Fibroblast of skin of left biceps (primary cell): ENCODE measurements at places on chromosomes 6 and 20.

GRCh38 chr6:134182528-134182927, 130.1 kb upstream of the SLC2A12 start:
- DNase-seq: no peak

DNA sequence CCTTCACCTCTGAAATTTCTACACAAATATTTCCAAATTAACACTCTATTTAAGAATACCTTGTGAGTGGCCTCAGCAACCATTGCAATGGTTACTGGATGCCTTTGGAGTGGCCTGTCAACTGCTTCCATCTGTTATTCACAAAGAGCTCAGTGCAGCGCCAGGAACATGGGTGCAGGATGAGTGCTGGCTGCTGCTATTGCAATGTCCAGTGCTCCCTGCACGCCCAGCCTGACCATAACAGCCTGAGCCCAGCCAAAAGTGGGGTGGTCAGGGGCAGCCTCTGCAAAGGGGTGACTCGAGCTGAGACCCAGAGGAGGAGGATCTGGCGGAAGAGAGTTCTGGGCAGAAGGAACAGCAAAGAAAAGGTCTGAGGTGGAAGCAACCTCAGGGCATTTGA, 18.4 kb downstream of the CASS4 start:
- no peak for DNase-seq

DNA sequence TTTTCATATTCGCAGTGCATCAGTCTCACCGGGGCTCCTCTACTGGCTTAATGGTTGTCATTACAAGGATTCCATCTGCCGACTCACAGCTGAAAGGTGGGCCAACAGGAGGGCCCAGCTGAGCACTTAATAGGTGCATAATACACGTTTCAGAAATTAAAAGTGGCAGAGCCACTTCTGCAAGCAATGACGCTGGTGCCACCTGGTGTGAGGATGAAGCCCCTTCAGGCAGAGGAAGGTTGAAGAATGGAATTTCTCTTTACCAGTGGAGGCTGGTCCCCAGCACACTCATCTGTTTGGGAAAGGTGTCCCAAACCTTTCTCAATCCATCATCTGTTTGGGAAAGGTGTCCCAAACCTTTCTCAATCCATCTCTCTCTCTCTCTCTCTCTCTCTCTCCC, 8.2 kb upstream of the STMND1 start:
- DNase-seq: no peak

DNA sequence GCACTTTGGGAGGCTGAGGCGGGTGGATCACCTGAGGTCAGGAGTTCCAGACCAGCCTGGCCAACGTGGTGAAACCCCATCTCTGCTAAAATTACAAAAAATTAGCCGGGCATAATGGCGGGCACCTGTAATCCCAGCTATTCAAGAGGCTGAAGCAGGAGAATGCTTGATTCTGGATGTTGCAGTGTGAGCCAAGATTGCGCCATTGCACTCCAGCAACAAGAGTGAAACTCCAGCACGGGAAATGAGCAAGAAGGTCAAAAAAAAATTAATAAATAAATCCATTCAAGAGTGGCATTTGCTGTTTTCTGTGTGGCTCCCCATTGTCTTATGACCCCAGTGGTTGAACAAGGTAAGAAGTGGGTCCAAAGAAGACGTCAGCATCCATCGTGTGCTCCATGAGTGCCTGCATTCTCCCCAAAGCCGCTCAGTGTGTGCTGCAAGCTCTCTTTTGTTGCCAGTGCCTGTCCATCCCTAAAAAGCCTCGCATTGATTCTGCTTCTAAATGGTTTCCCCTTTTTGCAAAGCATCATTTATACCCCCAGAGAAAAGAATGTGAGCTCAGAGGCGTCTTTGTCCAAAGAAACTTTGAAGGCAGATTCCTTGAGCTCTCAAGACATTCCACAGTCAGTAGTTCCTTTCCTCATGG, 38.8 kb upstream of the MAP3K4 start:
- no peak for DNase-seq

GRCh38 chr6:150745896-150746295, 119.6 kb upstream of the MTHFD1L start:
- DNase-seq: no peak

- peak; percentile 95 for DNase-seq
Measured at GRCh38 chr6:15504581-15505350, 158.1 kb downstream of the DTNBP1 start.

GRCh38 chr6:149393002-149393679, 6.9 kb upstream of the SUMO4 start:
- peak; percentile 24 for DNase-seq

DNA sequence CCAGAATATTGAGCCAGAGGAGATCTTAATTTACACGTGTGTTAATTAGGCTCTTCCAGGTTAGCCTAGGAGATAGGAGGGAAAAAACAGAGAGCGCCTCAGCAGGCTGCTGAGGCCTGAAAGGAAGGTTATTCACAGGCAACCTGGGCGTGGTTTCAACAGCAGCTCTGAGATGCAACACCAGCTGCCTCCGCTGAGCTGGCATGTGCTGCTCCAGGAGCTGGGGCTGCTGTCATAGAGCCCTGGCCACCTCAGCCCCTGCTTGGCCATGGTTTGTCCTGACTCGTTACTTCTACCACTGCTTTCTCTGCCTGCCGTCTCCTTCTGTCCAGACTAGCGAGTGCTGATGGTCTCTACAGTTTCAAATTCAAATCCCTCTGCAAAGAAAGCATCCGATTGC, 32.4 kb upstream of the RPP40 start:
- DNase-seq: no peak

DNA sequence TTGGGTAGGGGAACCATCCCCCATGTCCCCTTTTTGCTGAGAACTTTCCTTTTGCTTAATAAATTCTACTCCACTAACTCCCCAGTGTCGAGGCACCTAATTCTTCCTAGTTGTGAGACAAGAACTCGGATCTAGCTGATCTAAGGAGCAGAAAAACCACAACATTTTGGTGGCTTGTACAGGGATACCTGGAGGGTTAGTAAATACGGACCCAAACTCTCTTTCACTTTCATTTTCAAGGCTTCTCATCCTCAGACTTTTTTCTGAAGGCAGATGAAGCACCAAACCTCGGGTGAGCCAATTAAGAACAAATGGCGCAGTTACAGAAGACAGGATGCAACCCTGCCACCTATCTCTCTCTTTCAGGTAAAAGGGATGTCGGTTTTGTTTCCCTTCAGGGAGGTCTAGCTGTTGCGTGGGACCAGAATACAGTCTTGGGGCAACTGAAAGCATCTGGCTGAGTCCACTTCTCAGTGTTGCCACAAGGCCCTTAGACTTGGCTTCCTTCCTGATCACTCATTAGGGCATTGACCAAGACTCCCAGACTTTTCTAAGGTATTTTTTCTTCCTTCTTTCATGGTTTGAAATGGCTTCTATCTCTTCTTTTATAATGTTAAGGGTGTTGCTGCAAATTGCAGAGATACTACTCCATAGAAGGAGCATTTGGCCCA, 11.1 kb upstream of the HTR1B start:
- no peak for DNase-seq

- peak; percentile 60 for DNase-seq
Measured at GRCh38 chr6:4319981-4320683, 184.8 kb upstream of the ECI2 start.

GRCh38 chr20:53253668-53254067, 281.5 kb downstream of the TSHZ2 start:
- DNase-seq: no peak

- DNase-seq: no peak
Measured at GRCh38 chr20:42945234-42945994, 244.3 kb downstream of the PTPRT start.

- DNase-seq: no peak
Measured at GRCh38 chr20:58109918-58110635, 118.4 kb downstream of the ANKRD60 start.

GRCh38 chr20:24734139-24734538, 214.9 kb upstream of the CST7 start:
- no peak for DNase-seq

GRCh38 chr20:62050166-62051120, 15.2 kb downstream of the TAF4 start:
- DNase-seq: no peak

GRCh38 chr20:41087325-41087685, 50.0 kb upstream of the PLCG1 start:
- DNase-seq: no peak

GRCh38 chr20:17665756-17666155, 16.3 kb downstream of the RRBP1 start:
- DNase-seq: no peak

DNA sequence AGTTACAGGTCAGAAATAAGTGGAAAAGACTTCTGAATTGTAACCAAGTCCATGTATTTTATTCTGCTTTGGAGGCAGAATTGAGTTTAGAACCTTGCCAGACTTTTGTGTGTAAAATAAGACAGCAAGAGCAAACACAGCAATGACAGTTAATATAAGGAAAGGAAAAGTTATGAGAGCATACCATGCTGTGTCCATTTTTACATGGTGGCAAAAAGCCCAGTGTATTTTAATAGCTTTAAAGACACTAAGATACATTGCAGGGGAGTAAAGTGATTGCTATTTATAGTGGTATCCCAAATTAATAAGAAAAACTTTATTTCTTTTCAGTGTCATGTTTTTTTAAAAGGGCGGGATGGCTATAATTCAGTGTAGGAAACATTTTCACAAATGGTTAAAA, 45.2 kb downstream of the CDC5L start:
- no peak for DNase-seq

GRCh38 chr20:19137641-19138040, 74.8 kb upstream of the SLC24A3 start:
- no peak for DNase-seq
